ENCODE measurements at places on chromosomes 1 and 21.

- no peak overlapping the region for H3K4me3 ChIP-seq
- no peak for DNase-seq
- H3K4me1 ChIP-seq = no peaks in the 10 kb centered on the region
- no peaks in the 10 kb centered on the region for H3K36me3 ChIP-seq
Observed at GRCh38 chr1:117582451-117582850, 23.4 kb upstream of the TENT5C start.

DNA sequence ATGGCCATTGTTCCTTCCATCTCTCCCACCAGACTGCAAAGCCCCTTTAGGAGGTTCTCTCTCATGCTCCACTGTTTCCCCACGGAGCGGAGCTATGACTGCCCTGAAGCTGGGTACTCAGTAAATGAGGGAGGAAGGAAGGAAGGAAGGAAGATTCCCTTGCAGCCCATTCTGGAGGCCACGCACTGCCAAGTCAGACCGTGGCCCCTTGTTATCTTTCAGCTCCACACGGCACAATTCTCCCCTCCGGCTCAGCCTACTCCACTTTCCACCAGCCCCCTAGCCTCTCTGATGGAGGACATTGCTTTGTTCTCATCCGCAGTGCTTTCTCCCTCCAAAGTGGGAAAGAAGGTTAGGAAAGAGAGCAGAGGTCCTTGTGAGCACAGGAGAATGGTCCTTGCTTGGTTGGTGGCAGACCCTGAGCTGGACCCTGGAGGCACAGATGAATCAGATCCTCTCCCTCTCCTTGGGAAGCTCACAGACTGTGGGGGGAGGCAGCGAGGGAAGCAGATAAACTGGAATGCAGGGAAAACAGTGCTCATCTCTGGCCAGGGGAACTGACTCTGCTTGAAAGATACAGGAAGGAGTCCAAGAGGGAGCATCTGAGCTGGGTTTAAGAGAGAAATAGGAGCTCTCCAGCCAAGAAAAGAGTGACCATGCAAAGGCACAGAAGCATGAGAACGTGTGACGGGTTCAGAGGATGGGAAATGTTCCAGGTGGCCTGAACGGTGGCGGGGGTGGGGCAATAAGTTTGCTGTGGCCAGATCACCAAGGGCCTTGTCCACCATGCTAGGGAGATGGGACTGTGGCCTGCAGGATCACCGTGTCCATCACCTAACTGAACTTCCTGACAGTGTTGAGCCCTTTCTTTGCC lies 52.6 kb downstream of the GLIS1 start:
- no peak overlapping the region for H3K27ac ChIP-seq
- H3K4me1 ChIP-seq = no peaks in the 10 kb centered on the region
- no peak overlapping the region for H3K4me3 ChIP-seq

DNA sequence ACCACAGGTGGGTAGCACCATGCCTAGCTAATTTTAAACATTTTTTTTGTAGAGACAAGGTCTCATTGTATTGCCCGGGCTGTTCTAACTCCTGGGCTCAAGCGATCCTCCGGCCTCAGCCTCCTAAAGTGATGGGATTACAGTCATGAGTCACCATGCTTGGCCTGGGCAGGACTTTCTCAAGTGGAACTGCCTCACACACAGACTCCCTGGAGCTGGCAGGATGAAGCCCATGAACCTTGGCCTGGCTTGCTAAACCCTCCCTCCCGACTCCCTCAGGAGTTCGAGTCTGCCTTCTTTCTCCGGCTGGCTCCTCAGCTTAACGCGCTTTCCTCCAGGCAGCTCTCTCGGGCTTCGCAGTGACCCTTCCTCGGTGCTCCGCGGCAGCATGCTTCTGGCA lies 7.7 kb upstream of the ECE1 start:
- no peak overlapping the region for H3K27ac ChIP-seq
- H3K4me1 ChIP-seq = peaks cover 16% of the 10 kb centered on the region
- no peaks in the 10 kb centered on the region for H3K27me3 ChIP-seq
- H3K36me3 ChIP-seq = no peaks in the 10 kb centered on the region
- no peak overlapping the region for H3K4me3 ChIP-seq

GRCh38 chr1:87864676-87865075 lies 536.0 kb downstream of the LMO4 start:
- no peaks in the 10 kb centered on the region for H3K27me3 ChIP-seq
- H3K36me3 ChIP-seq = no peaks in the 10 kb centered on the region
- no peak overlapping the region for H3K4me3 ChIP-seq
- H3K27ac ChIP-seq = no peak overlapping the region

DNA sequence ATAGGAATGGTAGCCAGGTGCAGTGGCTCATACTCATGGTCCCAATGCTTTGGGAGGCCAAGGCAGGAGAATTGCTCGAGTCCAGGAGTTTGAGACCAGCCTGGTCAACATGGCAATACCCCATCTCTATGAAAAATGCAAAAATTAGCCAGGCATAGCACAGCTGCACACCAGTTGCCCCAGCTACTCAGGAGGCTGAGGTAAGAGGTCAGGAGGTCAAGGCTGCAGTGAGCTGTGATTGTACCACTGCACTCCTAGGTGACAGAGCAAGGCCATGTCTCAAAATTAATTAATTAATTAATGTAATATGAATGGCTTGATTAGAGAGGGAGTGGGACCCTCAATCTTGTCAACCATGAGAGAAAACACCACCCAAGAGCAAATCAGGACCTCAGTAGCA lies 198.7 kb upstream of the DUSP10 start:
- H3K36me3 ChIP-seq = no peaks in the 10 kb centered on the region
- no peaks in the 10 kb centered on the region for H3K27me3 ChIP-seq
- no peak overlapping the region for H3K4me3 ChIP-seq
- H3K4me1 ChIP-seq = no peaks in the 10 kb centered on the region

GRCh38 chr1:35532497-35533223 lies 24.5 kb downstream of the KIAA0319L start:
- DNase-seq = no peak
- no peak overlapping the region for H3K27ac ChIP-seq
- no peak overlapping the region for H3K4me3 ChIP-seq
- H3K36me3 ChIP-seq = no peaks in the 10 kb centered on the region

- no peak overlapping the region for H3K27ac ChIP-seq
- peaks cover 67% of the 10 kb centered on the region for H3K4me1 ChIP-seq
- H3K27me3 ChIP-seq = no peaks in the 10 kb centered on the region
- H3K4me3 ChIP-seq = no peak overlapping the region
Observed at GRCh38 chr1:15160626-15161025, 7.1 kb downstream of the TMEM51 start.

GRCh38 chr1:37825506-37825905 lies 17.5 kb upstream of the YRDC start:
- H3K27ac ChIP-seq = no peak overlapping the region
- no peak for DNase-seq
- H3K27me3 ChIP-seq = no peaks in the 10 kb centered on the region
- H3K4me3 ChIP-seq = no peak overlapping the region

GRCh38 chr1:151606857-151607256 lies 5.0 kb upstream of the SNX27 start:
- H3K4me3 ChIP-seq = no peak overlapping the region
- no peak for DNase-seq
- no peak overlapping the region for H3K27ac ChIP-seq
